Ureter (tissue), 1 donor: ENCODE measurements at places on chromosomes 6 and 20. TPM values are rescaled to one million over a fixed set of nuclear protein-coding genes. Genes with fewer than 3 reads are reported as not detected.

DNA sequence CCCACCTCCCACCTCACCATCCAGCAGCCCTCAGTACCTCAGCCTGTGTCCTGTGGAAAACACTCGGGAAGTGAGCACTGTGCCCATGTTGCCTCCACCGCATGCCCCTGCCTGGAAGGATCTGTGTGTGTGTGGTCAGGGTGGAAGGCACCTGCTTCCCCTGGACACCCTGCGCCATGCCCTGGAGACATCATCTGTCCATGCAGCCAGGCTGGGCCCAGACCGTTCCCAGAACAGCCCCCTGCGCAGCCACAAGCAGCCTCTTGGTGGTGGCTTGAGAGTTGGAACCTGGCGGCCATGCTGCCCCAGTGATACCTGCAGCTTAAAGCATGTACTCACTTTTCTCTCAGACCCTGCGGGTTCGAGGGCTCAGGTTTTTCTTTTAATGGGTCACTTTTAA is 34.9 kb upstream of the SLC22A1 start:
- no peak for DNase-seq

- no peak for DNase-seq
Observed at GRCh38 chr20:50331469-50332363, 141.1 kb downstream of the CEBPB start.

TSBP1 gene
- total RNA-seq: not detected

SPATA25 gene
- 8.6 TPM for total RNA-seq
